ENCODE measurements at places on chromosomes 16 and 17. TPM values are rescaled to one million over a fixed set of nuclear protein-coding genes. Genes with fewer than 3 reads are reported as not detected.
A peak's percentile ranks its signal among the peaks of the same experiment; 100 is the strongest.

RUNDC3A gene
- total RNA-seq = 2.6 TPM

DNA sequence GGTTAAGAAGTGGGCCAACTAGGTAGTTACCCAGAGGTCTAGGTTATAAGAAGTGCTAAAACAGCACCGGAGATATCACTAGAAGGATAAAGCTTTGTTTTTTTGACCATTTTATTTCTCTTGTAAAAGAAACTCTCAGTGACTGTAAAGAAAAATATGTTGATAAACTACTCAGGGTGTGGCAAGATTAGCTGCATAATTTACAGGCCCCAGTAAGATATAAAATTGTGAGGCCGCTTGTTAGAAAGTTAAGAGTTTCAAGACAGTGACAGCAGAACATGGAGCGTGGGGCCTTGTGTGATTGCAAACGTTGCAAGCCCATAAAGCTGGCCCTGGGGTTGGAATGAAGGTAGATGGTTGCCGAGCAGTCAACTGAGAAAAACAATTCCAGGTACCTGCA, 263.7 kb upstream of the EEF2KMT start:
- DNase-seq = no peak

DNA sequence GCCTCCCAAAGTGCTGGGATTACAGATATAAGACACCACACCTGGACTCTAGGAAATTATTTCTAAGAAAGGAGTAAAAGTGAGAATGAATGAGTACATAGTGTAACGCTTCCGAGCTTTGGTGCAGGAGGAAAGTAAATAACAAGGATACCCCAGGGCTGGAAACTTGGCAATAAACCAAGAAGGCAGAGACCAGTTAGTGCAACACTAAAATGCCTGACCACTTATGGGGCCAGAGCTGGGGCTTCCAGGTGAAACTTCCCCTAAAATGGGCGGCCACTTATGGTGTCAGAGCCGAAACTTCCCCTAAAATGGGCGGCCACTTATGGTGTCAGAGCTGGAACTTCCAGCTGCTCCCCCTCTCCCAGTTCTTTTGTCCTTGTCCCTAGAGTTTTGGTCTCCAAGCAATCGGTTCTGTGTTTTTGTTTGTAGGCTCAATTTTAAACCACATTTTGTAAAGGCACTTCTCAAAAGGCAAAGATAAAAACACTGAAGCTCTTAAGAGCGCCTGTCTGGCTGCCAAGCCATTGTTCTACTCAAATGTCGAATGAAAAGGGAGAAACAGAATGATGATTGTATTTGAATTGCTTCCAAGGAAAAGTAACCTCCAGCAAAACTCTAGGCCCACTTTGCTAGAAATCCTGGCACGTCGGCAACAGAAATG, 63.9 kb downstream of the NXN start:
- DNase-seq = no peak

DRC3 gene
- 2.9 TPM for total RNA-seq

DNA sequence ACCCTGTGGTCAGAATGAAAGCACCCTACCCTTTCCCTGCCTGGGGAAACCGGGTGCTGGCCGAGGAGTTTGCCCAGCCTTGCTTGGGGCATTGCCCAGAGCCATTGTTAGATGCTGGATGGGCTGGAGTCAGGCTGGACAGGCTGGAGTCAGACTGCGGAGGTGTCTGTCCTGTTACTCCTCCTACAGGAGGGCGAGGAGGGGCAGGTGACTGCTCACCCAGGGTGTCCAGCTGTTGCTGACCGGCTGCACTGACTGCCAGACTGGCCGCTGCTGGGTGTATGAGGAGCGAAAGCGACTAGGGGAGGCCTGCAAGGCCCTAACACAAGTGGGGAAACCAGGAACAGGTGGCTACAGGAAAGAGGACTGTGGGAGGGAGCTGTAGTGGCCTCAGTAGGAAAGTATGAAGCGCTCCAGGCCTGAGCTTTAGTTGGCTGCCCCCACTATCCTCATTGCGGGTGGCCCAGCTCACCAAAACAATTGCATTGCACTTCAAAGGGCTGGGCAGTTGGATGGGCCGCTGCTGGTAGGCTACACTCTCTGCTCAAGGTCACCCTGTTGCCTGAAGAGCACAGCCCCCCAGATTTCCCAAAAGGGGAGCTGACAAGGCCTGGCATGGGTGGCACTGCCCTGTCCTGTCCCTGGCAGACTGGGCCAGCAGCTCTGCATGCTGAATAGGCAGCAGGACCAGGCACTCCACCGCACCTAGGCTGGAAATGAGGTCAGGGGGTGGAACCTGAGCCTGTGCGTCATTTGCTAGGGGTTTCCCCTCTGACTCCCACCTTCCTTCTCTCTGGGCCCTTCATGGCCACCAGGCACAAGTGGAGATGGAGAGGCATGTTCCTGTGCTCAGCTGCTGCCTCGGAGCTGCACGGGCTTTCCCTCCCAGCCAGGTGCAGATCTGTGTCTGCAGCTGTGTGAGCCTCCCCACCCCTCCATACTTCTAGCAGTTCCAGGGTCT, 18.4 kb downstream of the LDHD start:
- DNase-seq = no peak

GAST gene
- not detected for total RNA-seq

DNA sequence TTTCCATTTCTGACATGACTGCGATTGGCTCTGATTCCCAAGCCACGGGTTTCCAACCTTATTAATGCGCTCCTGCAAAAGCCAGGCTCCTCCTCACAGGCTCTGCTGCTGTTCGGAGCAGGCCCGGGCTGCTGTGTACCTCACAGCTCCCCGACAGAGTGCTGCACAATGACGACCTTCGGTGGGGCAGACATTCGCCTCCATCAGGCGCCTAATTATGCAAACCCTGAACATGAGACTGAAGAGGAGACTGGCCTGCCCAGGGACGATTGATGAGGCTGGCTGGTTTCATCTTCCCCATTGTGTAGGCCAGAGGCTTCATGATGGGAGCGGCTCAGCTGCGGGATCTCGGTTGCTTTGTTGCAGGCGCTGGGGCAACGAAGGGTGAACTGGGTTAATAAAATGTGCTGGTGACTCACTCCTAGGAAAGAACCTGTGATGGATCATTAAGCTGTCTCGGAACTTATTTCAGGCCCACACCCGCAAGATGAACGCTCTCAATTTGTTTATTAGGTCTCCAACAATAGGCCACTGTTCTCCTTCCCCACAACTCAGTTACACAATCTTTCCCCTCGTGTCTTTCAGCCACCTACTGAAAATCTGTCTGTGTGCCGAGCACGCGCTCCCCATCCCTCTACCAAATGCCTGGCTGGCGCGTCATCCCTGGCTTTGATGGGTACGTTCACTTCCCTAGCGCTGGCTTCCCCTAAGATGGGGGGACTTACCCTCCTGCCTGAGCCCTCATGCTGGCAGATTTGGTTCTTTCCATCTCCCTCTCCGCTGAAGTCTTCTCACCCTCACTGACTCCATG, 27.2 kb upstream of the TOB1 start:
- DNase-seq = peak; percentile 51
